Cerebellar nuclear complex (tissue), 1 donor: ENCODE measurements at places on chromosomes 3 and 15.

GRCh38 chr3:69413551-69414207, 27.8 kb upstream of the FRMD4B start:
- DNase-seq, result no peak

GRCh38 chr3:128727996-128728395, 2.0 kb downstream of the RAB7A start:
- DNase-seq, result no peak

GRCh38 chr3:142651711-142652110, 55.5 kb downstream of the PLS1 start:
- no peak for DNase-seq

GRCh38 chr15:28260722-28261121, 61.3 kb downstream of the HERC2 start:
- no peak for DNase-seq

DNA sequence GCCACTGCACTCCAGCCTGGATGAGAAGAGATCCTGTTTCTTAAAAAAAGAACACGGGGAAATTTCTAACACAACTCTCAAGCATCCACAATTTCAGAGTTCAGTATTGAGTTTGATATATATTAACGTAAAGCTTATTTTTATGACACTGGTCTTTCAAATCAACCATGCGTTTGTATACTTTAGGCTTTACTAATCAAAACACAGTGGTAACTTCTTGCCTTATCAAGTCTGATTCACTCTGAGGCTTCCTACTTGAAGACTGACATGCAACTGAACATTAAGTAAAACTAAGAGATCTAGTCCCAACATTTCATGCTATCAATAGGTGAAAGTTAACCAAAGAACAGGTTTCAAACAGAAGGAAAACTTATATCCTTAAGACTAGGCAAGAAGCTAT, 46.7 kb downstream of the PRTG start:
- DNase-seq, result no peak

DNA sequence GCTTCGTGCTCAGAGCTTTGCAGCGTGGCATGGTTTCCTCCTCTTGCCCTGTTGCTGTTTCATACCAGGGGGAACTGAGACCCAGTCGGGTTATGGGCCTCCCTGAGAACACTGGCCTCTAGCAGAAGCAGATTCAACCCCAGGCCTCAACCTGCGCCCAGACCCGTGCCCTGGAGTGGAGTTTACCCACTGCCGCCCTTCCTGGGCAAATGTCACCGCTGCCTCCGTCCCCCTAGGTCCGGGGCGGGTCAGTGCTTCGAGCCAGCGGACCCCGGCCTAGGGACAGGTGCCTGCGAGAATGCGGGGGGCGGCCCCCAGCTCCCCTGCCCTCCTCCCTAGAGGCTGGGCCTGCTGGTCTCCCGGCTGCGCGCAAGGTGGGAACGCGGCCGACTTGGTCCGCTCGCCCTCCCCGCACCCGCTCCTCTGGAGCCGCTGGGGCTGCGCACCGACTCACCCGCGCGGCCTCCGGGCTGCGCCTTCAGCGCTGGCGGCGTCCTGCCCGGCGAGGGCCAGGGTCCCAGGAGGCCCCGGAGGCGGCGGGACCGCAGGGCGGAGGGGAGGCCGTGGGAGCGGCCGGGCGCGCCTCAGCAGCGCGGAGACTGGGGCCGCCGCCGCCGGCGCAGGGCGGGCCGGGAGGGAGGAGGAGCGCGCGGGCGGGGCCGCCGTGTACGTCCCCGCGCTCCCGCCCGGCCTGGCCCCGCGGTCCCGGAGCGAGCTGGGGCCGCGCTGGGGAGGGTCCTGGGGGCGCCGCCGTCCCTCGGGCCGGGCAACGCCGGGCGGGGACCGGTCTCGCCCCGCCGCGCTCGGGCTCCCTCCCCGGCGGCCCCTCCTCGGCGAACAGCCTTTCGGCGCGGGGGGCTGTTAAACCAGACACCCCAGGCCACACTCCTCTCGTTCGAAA, at the start of gene PIGZ:
Gene PIGZ, minus strand, starts transcription at position 601 of the 901 bp plus-strand sequence. CDS start 16,802 bp downstream, outside the sequence.
- no peak for DNase-seq

- no peak for DNase-seq
Measured at GRCh38 chr15:55283379-55284147, 6.0 kb downstream of the RAB27A start.

DNA sequence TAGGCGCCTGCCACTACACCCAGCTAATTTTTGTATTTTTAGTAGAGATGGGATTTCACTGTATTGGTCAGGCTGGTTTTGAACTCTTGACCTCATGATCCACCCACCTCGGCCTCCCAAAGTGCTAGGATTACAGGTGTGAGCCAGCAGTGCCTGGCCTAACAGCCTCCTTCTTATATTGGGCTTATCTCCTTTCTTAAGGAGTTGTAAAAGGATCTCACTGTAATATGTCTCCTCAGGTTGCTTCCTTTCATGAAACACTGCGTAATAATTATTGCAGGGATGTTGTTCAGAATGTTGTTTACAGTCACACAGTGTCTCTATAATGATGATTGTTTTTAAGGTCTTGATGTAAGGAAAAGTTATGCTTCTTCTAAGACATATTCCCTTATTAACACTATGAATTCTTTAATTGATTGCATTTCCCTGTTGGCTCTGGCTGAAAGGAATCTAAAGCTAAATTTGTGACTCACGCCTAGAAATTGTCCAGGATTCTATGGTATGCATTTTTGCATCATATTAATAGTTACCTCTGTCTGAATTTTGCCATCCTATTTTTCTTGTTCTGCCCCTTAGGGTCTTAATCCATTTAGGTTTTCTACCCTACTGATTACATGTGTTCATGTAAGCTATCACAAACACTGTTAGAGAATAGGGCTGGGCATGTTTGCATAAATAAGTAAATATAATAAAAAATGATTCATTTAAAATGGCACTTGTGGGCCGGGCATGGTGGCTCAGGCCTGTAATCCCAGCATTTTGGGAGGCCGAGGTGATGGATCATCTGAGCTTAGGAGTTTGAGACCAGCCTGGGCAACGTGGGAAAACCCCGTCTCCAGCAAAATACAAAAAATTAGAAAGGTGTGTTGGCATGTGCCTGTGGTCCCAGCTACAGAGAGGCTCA, 24.5 kb upstream of the RNF111 start:
- no peak for DNase-seq
